ENCODE measurements at places on chromosomes 5 and 9. TPM values are rescaled to one million over a fixed set of nuclear protein-coding genes. Genes with fewer than 3 reads are reported as not detected.

The PCA3 gene
- 0.29 TPM for total RNA-seq

The RAD50 gene
- total RNA-seq, result 12.4 TPM

The RNF145 gene
- total RNA-seq, result 32.3 TPM

The SLC6A18 gene
- total RNA-seq, result not detected

The CAMK2A gene
- not detected for total RNA-seq

The FAM200C gene
- 3.3 TPM for total RNA-seq

The FOXD4L4 gene
- total RNA-seq, result 0.19 TPM

The LCN9 gene
- total RNA-seq, result not detected

The C8G gene
- 0.76 TPM for total RNA-seq

The FGF1 gene
- under 0.01 TPM for total RNA-seq

Measured in vein endothelial cell (primary cell).